Stimulated activated CD4-positive, alpha-beta T cell treated with anti-CD3 and anti-CD28 coated beads, Interleukin-4, amount 100 ng/mL, for 24 hours (primary cell): ENCODE measurements at places on chromosomes 2 and 18.

- peak; percentile 45 for DNase-seq
These were observed 1.1 kb downstream of the MEMO1 start for GRCh38 chr2:32009516-32010256.

GRCh38 chr18:68418881-68419280, 296.0 kb downstream of the TMX3 start:
- DNase-seq: no peak

DNA sequence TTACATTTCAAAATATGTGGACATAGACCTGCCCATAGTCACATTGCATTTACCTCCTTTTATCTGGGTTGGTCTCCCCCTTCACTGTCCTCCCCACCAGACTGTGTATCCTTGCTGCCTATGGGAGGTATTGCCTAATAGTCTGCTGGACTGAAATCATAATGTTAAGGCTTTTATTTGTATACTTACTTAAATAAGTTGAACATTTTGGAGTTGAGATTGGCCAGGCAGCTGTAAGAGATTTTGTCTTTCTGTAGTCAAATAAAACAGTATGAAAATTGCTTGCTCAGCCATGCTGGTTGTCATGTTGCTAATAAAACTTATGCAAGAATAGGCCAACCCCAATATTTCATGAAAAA, 280.9 kb downstream of the PTPRM start:
- no peak for DNase-seq

- no peak for DNase-seq
These were observed 157.9 kb downstream of the DYSF start for GRCh38 chr2:71611247-71611646.

DNA sequence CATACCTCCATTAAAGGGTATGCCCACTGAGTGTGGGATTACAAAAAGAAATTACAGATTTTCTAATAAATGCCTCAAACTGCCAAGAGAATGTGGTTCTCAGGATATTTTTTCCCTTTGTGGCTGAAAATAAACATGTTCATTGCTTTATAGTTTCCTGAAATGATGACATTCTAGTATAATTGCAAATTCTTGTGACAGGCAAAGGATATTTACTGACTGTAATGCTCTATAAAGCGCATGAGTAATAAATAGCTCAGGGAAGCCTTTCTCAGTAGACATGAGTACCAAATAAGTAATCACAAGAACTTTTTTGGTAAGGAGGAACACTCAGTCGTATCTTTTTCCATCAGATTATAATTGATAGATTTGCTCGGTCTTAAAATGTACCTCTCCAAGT, 72.3 kb downstream of the FTCDNL1 start:
- DNase-seq: no peak

DNA sequence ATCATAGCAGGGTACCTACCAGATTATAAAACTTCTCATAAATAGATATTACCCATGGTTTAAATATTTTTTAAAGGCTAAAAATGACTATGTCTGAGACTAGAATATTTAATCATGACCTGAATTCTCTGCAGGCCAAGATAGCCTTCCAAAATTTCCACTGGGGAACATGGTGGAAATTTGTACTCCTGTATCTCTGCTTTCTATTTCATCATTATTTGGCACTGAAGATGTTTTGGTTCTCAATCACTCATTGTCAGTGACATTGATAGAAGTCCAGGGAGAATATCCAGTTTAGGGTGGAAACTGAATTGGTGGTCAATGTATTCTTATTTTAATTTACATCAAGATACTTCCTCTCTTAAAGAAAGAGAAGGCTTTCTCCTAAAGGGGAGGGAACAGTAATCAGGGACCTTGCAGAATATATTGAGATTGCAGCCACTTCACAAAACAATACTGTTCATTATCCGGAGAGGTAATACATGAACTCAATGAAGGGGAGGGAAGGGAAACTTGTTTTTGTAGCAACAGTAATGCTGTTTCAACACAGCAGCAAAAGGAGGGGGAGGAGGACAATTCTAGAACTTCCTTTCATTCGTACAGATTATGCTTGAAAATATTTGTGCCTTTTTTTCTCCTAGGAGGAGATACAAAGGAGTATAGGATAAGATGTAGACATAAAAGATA, 34.1 kb downstream of the EEF1B2 start:
- DNase-seq: no peak

DNA sequence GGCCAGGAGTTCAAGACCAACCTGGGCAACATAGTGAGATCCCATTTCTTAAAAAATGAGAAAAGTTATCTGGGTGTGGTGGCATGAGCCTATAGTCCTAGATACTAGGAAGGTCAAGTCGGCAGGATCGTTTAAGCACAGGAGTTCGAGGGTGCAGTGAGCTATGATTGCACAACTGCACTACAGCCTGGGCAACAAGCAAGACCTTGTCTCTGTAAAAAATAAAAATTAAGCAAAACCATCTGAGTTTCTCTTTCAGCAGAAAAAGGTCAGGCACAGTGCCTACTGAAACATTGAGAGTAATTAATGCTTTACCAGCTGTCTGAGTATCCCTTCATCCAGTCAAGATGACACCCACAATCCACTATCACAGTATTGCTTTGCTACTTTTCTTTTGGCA, 258.3 kb downstream of the MBD5 start:
- DNase-seq: no peak

DNA sequence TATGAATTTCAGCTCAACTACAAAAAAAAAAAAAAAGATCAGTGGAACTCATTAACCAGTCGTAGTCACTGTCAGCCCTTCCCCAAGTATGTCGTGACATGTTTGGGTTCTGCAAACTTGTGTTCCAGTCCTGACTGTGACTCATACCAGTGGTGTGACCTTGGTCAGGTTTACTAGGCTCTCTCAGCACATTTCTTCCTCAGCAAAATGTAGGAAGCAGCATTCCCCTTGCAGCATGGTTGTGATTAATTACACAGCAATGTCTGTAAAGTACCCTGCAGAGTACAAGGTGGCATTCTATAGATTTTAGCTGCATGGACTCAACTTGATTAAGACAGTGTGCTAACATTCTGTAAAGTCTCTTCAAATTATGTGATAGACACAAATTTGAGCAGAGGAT, 156.9 kb downstream of the LAMA1 start:
- DNase-seq: no peak

- DNase-seq: no peak
These were observed 14.4 kb upstream of the SLC4A5 start for GRCh38 chr2:74357627-74358026.

DNA sequence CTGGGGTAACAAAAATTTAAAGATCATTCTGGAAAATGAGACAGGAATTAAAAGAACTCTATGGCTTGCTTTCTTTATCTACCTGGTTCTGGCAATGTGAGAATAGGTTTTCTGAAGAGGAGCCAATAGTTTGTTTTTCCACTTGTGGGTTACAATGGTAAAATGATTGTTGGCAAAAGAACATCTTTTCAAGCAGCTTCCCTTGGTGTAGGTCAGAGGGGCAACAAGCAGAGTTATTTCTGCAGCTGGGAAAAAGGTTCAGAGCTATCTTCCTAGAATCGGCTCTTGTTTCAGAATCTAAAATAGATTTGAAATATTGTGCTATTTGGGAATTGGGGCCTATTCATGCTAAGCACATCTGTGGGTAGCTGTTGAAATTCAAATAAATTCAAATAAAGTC, 11.5 kb upstream of the TSPYL6 start:
- DNase-seq: no peak

GRCh38 chr2:201909348-201909747, 103.0 kb downstream of the CDK15 start:
- DNase-seq: no peak

DNA sequence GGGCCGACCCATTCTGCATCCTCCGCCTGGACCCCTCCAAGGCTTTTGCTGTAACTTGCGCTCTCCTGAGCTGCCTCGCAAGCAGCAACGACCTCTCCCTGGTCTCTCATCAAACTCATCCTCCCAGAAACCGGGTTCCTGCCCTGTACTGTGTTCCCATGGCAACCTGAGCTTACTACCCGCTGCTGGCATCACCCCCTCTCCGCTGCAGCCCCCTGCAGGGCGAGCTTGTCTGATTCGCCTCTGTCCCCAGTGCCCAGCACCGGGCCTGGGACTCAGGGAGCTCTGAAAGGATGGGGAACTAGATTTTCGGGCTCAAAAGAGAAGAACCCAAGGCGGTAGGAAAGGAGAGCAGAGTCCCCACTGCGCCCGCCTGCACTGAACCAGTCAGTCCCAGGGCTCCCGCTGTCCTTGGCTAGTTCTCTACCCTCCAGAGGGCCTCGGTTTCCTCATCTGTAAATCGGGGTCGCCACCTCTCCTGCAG, 463 bp downstream of the HS1BP3 start:
- DNase-seq: peak; percentile 19

DNA sequence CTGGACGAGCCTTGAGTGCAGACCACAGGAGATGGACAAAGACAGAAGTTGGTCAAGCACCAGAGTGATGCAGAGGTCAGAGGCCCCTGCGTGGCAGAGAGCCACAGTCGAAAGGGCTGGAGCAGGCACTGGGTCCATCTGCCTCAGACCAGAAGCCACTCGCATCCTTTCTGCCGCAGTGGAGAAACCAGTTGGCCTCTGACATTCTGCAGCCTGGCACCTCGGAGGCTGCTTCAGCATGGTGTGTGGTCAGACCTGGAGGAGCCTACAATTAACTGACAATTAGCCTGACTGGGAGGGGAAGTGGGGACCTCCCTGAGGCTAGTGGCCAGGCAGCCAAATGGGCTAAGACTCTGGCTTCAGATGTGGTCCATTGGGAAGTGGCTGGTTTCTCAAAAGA, 111.1 kb downstream of the SGPP2 start:
- no peak for DNase-seq

GRCh38 chr18:47985866-47986265, 55.4 kb upstream of the SMAD2 start:
- no peak for DNase-seq

DNA sequence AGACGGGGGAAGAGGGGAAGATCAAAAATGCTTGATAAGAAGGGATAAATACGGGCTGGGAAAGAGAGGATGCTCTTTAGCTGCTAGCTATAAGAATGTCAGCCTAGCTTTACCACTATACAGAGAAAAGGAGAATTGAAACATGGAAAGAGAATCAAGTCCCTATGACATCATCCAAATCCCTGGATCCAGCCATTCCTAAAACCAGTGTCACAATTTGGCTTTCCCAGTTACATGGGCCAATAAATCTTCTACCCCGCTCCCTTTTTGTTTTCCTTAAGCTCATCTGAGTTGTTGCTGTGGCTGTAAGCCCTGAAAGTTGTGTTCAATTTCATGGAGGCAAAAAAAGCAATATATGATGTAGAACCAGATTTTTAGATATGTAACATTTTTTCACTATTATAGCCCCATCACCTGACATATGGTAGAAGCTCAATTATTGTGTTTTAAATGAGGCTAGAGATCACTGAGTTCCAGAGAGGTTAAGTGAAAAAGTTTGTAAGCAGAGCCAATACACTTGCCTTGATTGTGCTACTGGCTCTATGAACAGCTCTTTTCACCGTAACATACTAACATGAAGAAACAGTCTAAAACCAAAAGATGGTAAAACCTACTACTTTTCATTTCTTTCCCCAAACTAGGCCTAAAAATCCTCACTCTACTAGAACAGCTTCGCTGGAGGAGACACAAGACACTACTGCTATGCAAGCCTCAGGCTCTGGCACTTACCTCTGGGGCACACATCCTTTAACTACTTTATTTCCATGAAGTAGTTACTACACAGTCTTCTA, 4.3 kb downstream of the HNRNPLL start:
- no peak for DNase-seq

GRCh38 chr2:100865816-100866460, 46.0 kb downstream of the NPAS2 start:
- DNase-seq: no peak

- no peak for DNase-seq
These were observed 741 bp downstream of the GPR148 start for GRCh38 chr2:130729322-130730299.

DNA sequence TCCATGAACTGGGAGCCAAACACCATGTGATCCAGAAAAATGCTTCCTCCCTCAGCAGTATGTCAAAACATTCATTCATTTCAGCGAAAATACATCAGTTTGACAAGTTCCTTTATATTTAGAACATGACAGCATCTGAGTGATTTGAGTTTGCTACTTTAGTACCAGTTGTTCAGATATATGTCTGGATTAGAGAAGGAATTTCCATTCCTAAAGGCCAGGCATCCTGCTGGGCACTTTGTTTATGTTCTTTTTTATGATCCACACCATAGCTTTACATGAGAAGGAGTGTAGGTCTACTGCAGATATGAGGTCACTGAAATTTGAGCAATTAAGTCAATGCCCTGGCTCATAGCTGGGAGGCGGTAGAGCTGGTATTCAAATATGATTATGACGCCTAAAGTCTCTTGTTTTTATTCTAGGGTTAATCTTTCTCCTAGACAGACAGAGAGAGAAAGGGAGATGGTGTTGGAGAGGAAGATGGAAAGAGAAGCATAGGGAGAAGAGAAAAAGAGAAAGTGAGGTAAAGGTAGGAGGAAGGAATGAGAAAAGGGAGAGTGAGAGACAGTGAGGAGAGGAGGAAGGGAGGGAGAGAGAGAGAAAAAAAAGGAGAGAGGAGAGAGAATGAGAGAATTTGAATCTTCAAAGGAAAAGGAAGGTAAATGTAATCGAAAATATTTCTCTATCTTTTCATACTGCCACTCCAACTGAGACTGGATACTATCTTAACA, 839.5 kb upstream of the FANCL start:
- no peak for DNase-seq

- no peak for DNase-seq
These were observed 55.4 kb upstream of the THUMPD2 start for GRCh38 chr2:39834426-39834825.

- no peak for DNase-seq
These were observed 18.0 kb downstream of the MALL start for GRCh38 chr2:110097506-110098220.

DNA sequence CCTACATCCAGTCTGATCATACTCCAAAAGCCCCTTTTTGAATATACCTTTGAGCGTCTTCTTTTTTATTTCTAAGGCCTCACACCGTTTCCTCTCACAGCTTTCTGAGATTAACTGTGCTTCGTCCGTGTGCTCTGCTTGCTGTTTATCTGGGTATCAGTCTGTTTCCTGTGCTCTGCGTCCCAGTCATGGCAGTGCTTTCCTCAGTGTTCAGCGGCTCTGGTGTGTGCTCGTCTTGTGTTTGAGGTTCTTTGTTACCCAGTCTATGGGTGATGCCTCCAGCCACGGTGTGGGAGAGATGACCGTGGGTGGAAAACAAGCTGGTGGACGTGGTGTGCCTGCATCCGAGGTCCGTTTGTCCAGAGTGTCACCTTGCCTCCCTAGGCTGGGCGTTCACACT, 33.6 kb upstream of the BIN1 start:
- no peak for DNase-seq

DNA sequence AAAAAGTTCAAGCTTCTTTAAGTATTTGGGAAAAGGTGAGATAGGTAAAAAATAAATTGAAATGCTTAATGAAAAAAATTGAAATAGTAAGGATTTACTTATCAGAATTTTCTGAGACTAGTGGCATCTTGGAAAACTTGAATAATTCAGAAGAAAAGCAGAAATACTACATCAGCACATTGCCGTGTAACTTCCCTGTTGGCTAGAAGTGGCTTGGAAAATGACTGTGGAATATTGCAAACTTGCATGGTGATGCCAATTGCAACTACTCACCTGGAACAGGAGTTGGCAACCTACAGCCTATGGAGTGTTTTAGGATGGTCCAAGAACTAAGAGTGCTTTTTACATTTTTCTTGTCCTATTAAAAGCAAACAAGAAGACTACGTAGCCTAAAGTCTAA, 603.5 kb upstream of the VRK2 start:
- no peak for DNase-seq
